NCI-H1694 (cell line): ENCODE measurements at places on chromosomes 5 and 9.

DNA sequence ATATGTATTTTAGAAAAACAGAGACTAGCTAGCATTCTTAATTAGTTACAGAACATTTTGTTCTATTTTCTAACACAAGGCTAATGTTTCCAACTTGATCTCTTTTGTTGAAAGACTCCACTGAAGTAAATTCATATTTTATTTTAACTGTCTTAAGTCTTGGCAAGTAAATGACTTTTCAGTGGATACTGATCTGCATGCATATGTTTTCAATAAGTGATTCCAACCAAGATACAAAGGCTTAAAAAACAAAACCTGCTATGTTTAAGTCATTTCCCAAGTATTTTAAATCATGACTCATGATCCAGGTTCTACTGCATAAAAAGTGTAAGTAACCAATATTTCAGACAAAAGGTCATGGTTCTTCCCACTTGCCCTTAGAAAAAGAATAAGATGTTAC, 5.7 kb downstream of the CDO1 start:
- no peak for DNase-seq

GRCh38 chr9:121322037-121322736, 47.9 kb downstream of the STOM start:
- no peak for DNase-seq

GRCh38 chr5:98106116-98107031, 667.1 kb upstream of the RGMB start:
- DNase-seq: no peak

DNA sequence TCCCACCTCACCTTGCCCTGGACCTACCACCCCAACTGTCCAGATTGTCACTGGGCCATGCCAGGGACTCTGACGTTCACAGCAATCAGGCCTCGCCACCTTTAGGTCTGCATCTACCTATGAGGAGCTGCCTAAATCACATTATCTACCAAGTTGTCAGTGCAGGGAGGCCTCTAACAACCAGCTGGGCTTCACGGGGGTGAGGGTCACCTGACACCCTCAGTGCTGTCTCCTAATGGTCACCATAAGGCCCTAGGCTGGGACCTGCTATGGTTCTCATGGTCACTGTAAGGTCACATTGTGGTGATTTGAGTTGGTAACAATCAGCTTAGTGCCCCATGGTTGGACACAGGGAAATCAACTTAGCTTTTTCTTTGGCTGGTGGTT, 119.2 kb upstream of the CXCL14 start:
- DNase-seq: no peak

- DNase-seq: no peak
These were observed 59.0 kb downstream of the PTCH1 start for GRCh38 chr9:95457769-95458168.

GRCh38 chr9:69016191-69017096, 2.5 kb upstream of the PRKACG start:
- no peak for DNase-seq

- DNase-seq: no peak
These were observed 55.4 kb downstream of the WDR36 start for GRCh38 chr5:111147502-111147901.

DNA sequence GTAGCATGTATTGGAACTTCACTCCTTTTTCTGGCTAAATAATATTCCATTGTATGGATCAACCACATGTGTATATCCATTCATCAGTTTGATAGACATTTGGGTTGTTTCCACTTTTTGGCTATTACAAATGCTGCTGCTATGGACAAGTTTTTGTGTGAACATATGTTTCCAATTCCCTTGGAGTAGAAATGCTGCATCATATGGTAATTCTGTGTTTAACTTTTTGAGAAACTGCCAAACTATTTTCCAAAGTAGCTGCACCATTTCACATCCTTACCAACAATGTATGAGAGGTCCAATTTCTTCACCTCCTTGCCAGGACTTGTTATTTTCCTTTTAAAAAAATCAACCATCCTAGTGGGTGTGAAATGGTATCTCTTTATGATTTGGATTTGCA, 8.4 kb downstream of the FRRS1L start:
- DNase-seq: no peak

DNA sequence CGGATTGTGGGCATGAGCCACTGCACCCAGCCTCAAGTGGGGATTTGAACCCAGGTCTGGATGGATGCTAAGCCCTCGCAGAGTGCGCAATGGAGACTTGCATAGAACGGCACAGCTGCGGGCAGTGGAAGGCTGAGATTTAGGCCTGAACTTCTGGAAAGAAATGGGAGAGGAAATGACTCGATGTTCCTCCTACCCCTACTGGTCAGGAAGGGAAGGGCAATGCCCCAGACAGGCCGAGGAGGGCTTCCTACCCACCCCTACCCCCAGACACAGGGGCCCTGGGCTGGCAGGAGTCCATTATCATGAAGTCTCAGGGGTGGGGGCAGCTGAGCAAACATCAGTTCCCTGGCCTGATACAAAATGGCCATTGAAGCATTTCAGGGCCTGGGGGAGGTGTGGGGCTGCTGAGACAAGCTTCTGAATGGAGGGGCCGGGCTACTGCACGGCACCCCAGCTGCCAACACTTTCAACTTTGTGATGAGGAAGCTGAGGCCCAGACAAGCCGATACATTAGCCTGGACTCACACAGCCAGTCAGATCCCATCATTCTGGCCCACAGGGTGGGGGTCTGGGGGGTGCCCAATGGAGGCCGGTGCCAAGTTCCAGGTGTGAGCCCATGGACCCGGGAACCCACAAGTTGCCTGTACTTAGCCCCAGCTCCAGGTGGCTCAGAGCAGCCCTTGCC, 13.5 kb upstream of the WDR38 start:
- no peak for DNase-seq

DNA sequence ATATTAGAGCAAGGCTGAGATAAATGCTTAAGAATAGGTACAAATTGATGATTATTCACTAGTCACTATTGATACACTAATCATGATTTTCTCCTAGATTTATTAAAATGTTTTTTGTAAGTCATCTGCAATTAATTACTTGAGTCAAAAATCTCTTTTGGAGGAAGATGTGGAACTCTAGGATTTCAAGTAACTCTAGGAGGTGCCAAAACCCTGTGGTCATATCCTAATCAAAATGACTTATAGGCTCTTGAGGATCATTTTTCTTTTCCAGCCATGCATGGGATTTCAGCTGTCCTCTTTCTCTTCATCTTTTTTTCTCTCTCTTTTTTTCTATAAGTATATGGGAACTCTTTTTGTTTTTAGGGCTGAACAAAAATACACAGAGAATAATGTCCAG, 141.8 kb upstream of the CD180 start:
- no peak for DNase-seq

GRCh38 chr5:40260361-40260760, 419.4 kb upstream of the PTGER4 start:
- DNase-seq: no peak

- no peak for DNase-seq
These were observed 5.1 kb upstream of the GNPDA1 start for GRCh38 chr5:142017832-142018427.

DNA sequence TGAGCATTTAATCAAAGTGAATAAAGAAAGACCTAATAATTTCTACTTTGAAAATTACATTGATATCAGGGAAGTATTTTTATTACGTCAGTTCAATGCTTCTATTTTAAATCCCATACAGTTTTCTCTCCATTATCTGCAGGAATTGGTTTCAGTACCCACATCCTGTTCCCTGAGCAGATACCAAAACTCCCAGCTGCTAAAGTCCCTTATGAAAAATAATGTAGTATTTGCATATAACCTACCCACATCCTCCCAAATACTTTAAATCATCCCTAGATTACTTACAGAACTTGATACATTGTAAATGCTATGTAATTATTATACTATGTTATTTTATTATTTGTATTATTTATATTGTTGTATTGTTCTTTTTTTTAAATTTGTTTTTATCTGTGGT, 125.4 kb upstream of the MINAR2 start:
- DNase-seq: no peak

GRCh38 chr9:34675869-34676268, 13.4 kb upstream of the CCL27 start:
- no peak for DNase-seq

- DNase-seq: no peak
These were observed 338.3 kb downstream of the RAB3C start for GRCh38 chr5:58921159-58921558.

GRCh38 chr5:178546675-178547033, 43.5 kb downstream of the COL23A1 start:
- DNase-seq: no peak

- DNase-seq: no peak
These were observed 22.3 kb downstream of the GLIS3 start for GRCh38 chr9:4277531-4277991.

DNA sequence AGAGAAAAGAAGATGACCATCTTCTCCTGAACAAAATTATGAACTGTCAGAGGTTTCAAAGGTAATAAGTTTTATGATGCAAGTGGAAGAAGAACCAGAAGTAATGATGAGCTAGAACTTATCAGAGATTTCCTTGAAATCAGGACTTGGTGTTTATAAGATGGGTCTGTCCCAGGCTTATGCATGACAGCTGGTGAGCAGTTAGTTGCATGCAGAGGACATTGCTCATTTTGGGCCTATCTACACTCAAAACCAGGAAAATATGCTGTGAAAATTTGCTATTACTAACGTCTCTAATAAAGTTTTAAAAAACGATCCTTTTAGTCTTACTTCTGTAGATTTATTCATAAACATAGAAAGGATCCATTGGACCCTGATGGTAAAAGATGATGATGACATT, 6.6 kb upstream of the STC2 start:
- no peak for DNase-seq

DNA sequence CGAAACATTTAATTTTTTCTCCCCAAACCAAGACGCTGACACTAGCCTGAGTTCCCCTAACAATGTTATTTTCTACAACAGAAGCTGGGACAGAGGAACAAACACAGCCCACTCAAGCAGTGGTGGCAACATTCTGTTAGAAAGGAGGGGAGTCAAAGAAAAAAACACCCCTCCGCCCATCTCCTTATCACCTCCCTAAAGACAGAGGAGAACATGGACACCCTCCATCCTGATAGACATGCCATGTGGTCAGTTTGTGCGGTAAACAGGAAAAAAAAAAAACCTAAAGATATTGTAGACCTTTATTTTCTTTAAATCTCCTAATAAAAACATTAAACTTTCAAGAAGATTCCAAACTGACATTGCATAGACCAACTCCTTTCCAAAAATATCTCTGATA, 2.9 kb upstream of the DPM2 start:
- DNase-seq: no peak
